ENCODE measurements at places on chromosomes 4 and X. TPM values are rescaled to one million over a fixed set of nuclear protein-coding genes. Genes with fewer than 3 reads are reported as not detected.

Gene TBC1D8B
- 1.3 TPM for total RNA-seq

Gene ADH1A
- total RNA-seq, result not detected

Gene CNKSR2
- 2.6 TPM for total RNA-seq

Gene PNMA5
- total RNA-seq, result not detected

Gene ADGRL3
- total RNA-seq, result 0.02 TPM

Gene ETDA
- not detected for total RNA-seq

Gene MAGEA9B
- total RNA-seq, result not detected

Gene NSUN7
- 0.42 TPM for total RNA-seq

Gene FAM9C
- not detected for total RNA-seq

Gene ADGRG2
- total RNA-seq, result 11.0 TPM

Gene PPP2R2C
- total RNA-seq, result 35.1 TPM

Gene SHROOM2
- total RNA-seq, result 0.48 TPM

Gene CTSO
- 1.0 TPM for total RNA-seq

Gene TBC1D9
- total RNA-seq, result 7.3 TPM

Gene SPINK2
- total RNA-seq, result not detected

Gene PAGE5
- total RNA-seq, result not detected

Gene BANK1
- 1.1 TPM for total RNA-seq

Gene MAGEA6
- 12.0 TPM for total RNA-seq

Gene CXCL10
- not detected for total RNA-seq

Gene NAT8L
- 10.0 TPM for total RNA-seq

Gene USP17L28
- total RNA-seq, result not detected

Gene ZCCHC4
- 5.4 TPM for total RNA-seq

Gene NAP1L2
- 0.88 TPM for total RNA-seq

Gene NKRF
- 18.9 TPM for total RNA-seq

Gene PGAM4
- total RNA-seq, result 0.46 TPM

Gene TRIML2
- total RNA-seq, result 39.1 TPM

Gene MAGEA8
- total RNA-seq, result not detected

Gene GPRASP3
- total RNA-seq, result 4.0 TPM

Gene PAGE4
- total RNA-seq, result not detected

Gene F8A1
- 60.9 TPM for total RNA-seq

Gene PABPC1L2B
- not detected for total RNA-seq

Gene CDKL2
- total RNA-seq, result 0.42 TPM

Gene MAGEB10
- not detected for total RNA-seq

Gene L1CAM
- 20.3 TPM for total RNA-seq

Gene MAGED4B
- total RNA-seq, result 17.6 TPM

Gene DKK2
- not detected for total RNA-seq

Gene PALLD
- total RNA-seq, result 79.3 TPM

Gene SPATA18
- 3.8 TPM for total RNA-seq

Gene MBNL3
- total RNA-seq, result not detected

Gene CITED1
- total RNA-seq, result 1.5 TPM

Gene P2RY10
- not detected for total RNA-seq

Gene PPARGC1A
- 0.28 TPM for total RNA-seq

Gene CCNB3
- total RNA-seq, result 1.3 TPM
